Fibroblast of pulmonary artery (primary cell): ENCODE measurements at places on chromosomes 5 and 9.

DNA sequence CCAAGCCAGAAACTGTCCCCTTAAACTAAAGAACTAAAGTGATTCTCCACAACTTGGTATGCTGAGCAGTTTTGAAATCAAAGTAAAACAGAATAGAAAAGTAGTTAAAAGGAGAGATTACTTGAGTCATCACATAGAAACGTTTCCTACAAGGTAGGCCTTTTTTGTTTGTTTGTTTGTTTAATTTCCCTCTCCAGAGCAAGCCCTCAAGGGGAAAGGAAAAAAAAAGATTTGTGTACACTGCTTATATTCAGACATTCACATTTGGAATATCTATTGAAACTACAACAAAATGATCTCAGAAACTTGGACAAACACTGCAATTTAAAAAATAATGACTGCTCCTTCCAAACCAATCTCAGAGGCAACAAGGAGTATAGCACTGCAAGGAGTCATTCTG, 304.7 kb upstream of the NREP start:
- DNase-seq = no peak

- no peak for DNase-seq
Measured at GRCh38 chr5:33720176-33720575, 171.6 kb downstream of the ADAMTS12 start.

DNA sequence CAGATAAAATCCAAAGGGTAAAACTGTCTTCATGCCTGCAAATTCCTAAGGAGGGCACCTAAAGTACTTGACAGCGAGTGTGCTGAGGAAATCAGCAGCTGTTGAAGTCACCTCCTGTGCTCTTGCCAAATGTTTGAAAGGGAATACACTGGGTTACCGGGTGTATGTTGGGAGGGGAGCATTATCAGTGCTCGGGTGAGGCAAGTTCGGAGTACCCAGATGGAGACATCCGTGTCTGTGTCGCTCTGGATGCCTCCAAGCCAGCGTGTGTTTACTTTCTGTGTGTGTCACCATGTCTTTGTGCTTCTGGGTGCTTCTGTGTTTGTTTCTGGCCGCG, 727 bp upstream of the ADRB2 start:
- DNase-seq = peak; percentile 26

DNA sequence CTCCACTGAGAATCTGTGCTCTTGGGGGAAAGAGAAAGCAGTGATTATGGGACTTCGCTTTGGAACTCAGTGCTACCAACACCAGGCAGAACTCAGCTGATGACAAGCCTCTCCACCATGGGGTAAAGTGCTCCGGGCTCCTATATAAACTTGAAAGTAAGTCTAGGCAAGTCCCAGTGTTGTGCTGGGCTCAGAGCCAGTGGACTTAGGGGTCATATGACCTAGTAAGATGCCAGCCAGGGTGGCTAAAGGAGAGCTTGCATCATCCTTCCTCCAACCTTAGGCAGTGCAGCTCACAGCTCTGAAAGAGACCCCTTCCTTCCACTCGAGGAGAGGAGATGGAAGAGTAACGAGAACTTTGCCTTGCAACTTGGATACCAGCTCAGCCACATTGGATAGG, 35.1 kb upstream of the FREM1 start:
- no peak for DNase-seq

DNA sequence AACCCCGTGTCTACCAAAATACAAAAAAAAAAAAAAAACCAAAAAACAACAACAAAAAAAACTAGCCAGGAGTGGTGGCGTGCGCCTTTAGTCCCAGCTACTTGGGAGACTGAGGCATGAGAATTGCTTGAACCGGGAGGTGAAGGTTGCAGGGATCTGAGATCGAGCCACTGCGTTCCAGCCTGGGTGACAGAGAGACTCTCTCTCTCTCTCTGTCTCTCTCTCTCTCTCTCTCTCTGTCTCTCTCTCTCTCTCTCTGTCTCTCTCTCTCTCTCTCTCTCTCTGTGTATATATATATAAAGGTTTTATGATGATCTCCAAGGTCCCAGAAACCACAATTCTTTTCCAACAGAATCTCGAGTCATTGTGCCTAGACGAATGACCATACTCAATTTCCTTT, 18.8 kb upstream of the ANKRD33B start:
- no peak for DNase-seq

GRCh38 chr5:37184748-37185364, 64.3 kb downstream of the CPLANE1 start:
- DNase-seq = no peak

- no peak for DNase-seq
Measured at GRCh38 chr9:38075272-38075671, 6.2 kb upstream of the SHB start.

GRCh38 chr5:98510143-98510985, 263.1 kb upstream of the RGMB start:
- DNase-seq = peak; percentile 17

- DNase-seq = peak; percentile 97
Measured at GRCh38 chr5:41414598-41414997, 95.8 kb downstream of the PLCXD3 start.

DNA sequence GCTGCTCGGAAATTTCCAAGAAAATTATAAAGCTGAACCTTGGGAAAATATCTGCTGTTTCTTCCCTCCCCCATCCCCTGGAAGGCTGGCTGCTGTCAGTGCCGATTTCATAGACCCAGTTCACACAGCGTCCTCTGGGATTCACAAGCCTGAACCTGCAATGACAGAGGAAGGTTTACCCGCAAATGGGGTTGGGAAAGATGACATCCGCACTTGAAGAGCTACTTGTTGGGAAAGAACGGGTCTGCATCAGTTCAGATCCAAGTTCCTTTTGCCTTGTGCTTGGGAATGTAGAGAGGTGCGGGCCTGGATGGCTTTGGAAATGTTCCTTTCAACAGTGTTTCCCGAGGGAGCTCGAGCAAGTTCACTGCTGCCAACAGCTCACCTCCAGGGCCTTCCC, 13.9 kb downstream of the PCDH12 start:
- DNase-seq = no peak

DNA sequence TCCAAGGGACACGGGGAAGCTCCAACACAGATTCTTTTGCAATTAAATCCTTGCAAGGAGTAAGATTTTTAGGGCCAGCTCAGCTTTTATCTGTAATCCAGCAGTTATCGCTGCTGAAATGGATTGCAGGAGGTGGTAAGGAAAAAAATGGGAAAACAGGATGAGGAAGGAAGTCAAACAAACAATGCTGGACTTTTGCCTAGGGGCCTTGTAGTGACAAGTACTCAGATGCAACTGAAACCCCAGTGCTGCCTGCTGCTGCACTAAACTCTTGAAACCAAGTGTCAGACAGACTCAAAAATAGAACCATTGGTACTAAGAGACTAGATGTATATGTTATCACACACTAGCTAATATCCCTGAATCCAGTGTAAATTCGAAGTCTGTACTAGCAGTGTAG, 309.2 kb downstream of the CTNND2 start:
- DNase-seq = no peak

DNA sequence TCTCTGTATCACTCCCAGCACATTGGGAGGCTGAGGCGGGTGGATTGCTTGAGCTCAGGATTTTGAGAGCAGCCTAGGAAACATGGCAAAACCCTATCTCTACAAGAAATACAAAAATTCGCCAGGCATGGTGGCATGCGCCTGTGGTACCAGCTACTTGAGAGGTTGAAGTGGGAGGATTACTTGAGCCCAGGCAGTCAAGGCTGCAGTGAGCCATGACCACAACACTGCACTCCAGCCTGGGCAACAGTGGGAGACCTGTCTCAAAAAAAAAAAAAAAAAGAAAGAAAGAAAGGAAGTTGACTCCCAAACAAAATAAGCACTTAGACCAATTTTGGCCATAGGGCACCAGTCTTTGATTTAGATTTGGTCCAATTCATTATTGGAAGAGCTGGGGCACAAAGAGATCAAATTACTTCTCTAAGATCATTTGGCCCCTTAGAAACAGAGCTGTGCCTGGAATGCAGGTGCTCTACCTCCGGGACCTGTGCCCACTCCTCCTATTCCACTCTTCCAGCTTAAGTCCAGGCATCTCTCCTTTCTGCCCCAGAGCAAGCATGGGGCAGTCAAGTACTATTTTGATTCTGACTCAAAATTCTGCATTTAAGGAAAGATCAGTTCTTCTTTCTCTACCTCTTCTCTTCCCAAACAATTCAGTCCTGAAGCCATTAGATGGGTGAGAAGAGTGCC, 59.0 kb downstream of the ALDH7A1 start:
- DNase-seq = no peak

GRCh38 chr5:94445726-94446125, 172.7 kb downstream of the KIAA0825 start:
- DNase-seq = no peak

GRCh38 chr5:92979716-92980115, 601.3 kb downstream of the NR2F1-AS1 start:
- DNase-seq = no peak

DNA sequence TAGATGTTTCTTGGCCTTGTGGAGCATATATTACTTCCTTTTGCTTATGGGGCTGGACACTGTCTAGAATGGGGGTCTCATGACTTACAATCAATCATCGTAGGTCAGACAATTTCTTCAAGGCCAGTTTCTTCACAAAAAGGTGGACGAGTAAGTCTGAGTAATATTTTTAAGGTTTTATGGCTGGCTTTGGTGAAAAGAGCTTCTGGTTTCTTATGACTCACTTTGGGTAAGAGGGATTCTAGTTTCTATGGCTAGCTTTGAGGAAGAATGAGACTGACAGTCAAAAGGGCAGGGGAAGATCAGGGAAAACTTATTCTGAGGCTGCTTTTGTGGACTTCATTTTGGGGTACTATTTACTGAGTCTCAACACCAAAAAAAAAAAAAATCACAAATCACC, 2067.2 kb upstream of the C9orf72 start:
- no peak for DNase-seq

DNA sequence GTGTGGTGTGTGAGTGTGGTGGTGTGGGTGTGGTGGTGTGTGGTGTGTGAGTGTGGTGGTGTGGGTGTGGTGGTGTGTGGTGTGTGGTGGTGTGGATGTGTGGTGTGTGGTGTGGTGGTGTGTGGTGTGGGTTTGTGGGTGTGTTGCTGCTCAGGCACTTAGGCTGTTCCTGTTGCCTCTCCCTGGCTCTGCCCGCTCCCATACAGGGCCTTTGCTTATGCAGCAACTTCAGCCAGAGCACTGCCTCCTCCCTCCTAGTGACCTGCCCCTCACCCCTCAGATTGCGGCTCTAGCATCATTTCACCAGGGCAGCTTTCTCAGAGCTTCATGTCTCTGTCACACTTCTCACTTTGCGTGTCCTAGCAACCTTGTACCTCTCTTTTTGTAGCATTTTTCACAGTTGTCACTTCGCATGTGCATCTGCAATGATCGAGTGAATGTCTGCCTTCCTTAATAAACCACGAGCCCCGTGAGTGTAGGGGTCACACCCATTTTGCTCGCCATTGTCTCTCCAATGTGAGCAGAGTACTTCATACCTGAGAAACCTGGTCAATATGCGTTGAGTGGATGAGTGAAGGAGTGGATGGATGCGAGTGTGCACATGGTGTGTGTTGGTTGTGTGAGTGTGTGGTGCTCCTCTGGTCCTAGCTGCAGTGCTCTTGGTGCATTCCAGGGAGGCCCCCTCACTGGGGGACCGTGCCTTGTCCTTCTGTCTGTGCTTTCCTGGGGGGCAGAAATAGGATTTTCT, 167.9 kb upstream of the PANK3 start:
- no peak for DNase-seq

DNA sequence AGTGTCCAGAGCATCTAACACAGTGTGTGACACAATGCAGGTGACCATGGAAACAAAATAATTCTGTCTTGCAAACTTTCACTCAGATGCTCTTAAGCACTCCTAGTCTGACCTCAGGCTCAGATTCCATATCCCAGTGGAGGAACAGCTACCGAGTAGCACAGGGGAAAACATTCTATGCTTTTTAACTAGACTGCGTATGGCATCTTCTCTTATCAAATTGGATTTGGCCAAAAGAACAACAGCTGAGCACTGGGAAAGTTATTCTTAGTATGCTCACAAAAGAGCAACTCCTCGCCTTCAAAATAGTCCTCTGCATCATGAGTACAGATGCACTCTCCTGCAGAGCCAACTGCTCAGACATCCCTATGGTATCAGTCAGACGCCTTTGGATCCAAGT, 528.2 kb upstream of the DAP start:
- DNase-seq = no peak

GRCh38 chr9:23829580-23830475, 3.8 kb upstream of the ELAVL2 start:
- peak; percentile 28 for DNase-seq

- peak; percentile 69 for DNase-seq
Measured at GRCh38 chr5:113047234-113047633, 70.6 kb downstream of the DCP2 start.

GRCh38 chr9:101512116-101512515, 21.5 kb upstream of the RNF20 start:
- DNase-seq = no peak

DNA sequence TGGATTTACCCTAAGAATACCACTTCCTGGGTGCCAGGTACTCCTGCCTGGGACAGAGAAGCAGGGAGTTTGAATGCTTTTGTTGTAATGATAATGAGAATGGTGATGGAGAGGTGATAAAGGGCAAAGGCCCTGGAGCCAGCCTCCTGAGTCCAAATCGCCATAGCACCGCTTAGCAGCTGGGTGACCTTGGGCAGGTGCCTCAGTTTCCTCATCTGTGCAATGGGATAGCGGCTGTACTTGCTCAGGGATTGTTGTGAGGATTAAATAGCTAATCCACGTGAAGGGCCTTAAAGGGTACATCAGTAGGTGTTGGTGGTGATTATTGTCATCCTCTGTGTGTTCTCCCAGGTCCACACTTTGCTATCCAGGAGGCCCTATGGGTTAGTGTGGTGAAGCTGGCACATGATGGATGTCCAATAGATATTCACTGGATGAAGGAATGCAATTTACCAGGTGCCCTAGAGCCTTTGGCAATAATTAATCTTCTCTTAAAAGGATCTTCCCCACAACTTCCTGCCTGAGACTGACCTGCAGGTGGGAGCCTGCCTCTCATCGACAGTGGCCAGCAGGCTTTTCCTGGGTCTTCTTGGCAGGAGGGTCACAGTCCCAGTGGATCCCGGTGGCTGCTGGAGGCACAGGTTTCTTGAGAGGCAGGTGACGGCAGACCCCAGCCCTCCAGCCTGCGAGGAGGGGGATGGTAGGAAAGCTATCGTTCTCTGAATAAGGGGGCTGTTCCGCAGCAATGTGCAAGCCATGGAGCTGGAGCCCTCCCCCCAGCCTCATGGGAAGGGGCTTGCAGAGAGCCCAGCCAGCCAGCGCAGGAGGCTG, 160.2 kb downstream of the MACROH2A1 start:
- no peak for DNase-seq

- no peak for DNase-seq
Measured at GRCh38 chr5:76692651-76693050, 23.3 kb upstream of the F2R start.

DNA sequence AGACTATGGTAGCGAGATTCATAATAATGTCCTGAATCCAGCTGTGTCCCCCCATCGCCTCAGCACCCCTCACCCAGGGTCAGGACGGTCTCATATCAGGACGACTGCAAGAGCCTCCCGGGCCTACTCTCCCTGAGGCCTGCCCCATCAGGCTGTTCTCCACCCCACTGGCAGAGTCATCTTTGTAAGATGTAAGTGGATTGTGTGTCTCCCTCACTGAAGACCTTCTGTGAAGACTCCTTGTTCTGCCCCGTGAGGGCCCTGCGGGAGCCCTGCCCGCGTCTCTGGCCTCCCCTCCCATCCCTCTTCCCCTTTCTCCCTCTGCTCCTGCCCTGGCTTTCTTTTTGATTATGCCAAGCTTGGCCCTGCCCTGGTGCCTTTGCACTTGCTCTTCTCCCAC, 43.9 kb upstream of the SAP30L start:
- no peak for DNase-seq
